ENCODE measurements at places on chromosomes 2 and 18.

DNA sequence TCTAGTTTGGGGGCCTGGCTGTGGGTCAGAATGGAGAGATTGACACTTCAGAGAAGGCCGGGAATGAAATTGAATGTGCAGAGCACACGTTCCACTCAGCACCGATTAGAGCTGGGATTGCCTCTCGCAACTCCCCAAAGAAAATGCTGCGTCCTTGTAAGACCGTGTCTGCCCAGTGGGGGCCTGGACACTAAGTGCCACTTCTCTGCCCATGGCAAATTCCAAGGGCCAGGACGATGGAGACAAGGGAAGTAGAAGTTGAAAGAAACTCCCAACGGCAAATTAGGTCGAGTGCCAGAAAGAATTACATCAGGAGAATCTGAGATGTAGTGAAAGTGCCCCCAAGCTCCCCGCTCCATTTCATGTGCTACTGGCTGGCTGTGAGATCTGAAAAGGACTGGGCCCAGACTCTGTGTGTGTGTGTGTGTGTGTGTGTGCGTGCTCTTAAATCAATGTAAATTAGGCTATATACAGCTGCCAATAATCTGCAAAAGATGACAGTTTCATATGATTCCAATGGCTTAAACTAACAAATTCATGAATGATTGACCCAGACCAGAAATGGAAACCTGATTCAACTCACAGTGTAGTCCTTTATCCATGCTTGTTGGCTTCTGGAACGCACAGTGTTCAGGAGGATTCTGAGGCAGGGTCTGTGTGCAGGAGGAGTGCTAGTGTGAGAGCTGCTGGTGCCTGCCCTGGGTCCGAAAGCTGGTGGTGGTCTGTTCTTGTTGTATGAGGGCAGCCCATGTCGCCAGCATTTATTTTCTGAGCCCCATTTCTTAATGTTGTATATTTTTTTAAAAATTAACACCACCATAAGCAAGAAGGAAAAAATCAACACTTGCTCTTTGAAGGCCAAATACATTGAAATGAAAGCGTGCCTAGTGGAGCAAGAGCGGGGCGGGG lies 234.3 kb downstream of the AGAP1 start:
- no peak for DNase-seq

DNA sequence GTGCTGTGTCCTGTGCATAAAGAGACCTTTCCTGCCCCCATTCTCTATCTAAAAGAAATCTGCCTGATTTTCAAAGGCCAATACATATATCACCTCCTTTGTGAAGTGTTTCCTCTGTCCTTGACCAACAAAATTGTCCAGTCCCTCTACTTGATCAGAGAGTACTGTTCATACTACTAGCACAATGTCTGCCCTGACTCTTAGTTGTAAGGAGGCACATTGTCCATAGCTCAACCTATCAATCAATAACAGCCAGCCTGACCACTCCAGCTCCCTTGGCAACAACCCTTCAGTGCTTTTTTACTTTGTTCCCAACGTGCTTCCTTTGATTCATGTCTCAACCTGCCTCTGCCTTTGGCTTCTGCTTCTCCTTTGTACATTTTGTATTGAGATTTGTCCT lies 398.9 kb downstream of the TRIB2 start:
- no peak for DNase-seq

GRCh38 chr2:85476624-85477023 lies 58.1 kb downstream of the SH2D6 start:
- DNase-seq = no peak

DNA sequence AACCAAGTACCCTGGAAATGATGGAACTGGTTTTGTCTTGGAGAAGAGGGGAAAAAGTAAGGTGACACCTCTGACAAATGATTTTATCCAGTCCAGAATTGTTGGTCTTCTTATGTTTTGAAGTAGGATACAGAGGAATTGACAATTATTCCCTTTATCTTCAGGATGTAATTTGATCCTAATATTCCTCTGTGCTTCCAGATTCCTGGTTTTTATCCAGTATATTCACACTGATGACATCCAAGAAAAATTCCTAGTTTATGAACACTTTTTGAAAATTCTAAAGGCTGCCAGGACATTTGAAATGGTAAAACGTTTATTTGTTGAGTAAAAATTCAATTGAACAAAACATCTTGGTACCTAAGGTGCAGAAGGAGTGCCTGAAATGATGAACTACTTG lies 22.2 kb upstream of the ETAA1 start:
- DNase-seq = no peak

GRCh38 chr2:188078534-188078933 lies 213.1 kb upstream of the GULP1 start:
- no peak for DNase-seq

DNA sequence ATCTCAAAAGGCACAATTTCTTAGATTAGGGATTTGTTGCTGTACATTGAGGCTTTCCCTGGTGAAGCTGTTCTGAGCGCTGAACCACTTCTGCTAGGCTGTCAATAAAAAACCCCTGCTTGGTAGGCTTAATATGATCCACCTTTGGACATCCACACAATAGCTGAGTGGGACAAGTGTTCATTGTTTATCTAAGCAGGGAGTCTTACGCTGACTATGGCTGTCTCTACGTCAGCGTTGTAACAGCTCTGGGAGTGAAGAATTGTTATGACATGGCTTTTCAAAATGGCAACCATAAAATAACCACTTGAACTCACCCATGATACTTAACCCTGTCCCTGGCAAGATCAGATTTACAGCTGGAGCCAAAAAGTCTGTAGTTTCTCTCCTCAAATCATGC lies 111.5 kb upstream of the SULT1C3 start:
- no peak for DNase-seq

DNA sequence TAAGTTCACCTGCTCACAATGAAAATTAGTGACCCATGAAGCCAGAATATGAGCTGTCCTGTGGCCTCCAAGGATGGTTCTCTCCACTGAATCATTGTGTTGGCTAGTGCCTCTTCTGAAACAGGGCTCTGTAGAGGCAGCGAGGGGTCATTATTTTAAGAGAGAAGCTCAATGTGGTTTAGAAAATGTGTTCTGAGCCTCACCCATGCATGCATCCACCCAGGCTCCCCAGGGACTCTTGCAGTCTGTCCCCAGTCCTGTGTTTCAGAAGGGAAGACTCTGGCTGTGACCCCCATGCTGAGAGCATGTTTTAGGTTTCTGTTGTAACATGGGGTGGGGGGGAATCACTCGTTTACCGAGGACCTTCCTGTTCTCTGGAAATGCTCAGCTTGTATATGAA lies 135.2 kb downstream of the RNF144A start:
- no peak for DNase-seq

DNA sequence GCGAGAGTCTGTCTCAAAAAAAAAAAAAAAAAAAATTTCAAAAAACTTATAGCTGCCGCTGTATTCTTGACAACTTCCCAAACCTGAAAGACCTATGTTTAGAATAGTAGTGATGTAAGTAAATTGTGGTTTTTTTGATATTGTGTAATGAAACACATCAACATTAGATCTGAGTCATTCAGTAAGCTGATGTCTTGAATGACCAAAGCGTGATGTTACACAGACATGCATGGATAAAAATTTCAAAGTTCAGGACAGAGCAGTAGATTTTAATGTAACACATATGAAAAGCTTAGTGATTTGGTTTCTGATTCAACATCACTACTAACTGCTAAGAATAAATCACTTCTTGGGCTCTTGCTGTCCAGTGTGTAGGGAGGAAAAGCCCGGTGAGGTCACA lies 69.3 kb upstream of the MEX3C start:
- no peak for DNase-seq

- no peak for DNase-seq
Observed at GRCh38 chr18:12803069-12803936, 80.7 kb downstream of the PTPN2 start.

GRCh38 chr2:17270894-17271293 lies 247.3 kb downstream of the RAD51AP2 start:
- DNase-seq = no peak

DNA sequence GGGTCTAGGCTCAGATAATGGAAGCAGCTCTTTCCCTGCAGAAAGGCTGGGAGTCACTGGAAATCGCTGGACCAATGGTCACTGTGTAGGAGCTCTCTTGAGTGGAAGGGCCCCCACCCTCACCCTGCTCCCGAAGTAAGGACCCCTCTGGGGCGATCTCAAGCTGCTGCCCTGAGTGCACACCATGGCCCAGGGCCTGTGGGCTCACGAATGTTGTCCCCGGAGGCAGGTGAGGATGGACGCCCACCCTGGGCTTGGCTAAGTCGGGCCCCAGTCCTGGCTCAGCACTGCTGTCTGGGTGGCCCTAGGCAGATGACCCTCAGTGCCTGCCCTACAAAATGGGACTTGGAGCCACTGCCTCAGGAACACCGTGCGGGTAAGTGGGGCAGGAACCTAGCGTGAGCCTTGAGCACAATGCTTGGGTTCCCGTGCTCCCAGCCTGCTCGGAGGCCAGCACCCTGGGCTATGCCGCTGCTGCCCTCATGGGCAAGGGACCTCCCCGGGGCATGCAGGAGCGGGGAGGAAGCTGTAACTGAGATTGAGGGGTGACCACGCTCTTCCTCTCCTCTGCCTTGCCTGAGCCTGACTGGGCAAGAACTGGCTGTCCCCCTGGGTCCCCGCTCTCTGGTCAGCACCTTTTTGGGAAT lies 3.7 kb downstream of the D2HGDH start:
- no peak for DNase-seq

- DNase-seq = no peak
Observed at GRCh38 chr2:30287857-30288513, 56.7 kb downstream of the LBH start.

GRCh38 chr18:13624563-13625237 lies 101.7 kb downstream of the FAM210A start:
- DNase-seq = no peak

GRCh38 chr2:208437755-208438154 lies 31.2 kb downstream of the PTH2R start:
- DNase-seq = no peak

GRCh38 chr2:149747456-149747855 lies 159.9 kb upstream of the MMADHC start:
- no peak for DNase-seq

DNA sequence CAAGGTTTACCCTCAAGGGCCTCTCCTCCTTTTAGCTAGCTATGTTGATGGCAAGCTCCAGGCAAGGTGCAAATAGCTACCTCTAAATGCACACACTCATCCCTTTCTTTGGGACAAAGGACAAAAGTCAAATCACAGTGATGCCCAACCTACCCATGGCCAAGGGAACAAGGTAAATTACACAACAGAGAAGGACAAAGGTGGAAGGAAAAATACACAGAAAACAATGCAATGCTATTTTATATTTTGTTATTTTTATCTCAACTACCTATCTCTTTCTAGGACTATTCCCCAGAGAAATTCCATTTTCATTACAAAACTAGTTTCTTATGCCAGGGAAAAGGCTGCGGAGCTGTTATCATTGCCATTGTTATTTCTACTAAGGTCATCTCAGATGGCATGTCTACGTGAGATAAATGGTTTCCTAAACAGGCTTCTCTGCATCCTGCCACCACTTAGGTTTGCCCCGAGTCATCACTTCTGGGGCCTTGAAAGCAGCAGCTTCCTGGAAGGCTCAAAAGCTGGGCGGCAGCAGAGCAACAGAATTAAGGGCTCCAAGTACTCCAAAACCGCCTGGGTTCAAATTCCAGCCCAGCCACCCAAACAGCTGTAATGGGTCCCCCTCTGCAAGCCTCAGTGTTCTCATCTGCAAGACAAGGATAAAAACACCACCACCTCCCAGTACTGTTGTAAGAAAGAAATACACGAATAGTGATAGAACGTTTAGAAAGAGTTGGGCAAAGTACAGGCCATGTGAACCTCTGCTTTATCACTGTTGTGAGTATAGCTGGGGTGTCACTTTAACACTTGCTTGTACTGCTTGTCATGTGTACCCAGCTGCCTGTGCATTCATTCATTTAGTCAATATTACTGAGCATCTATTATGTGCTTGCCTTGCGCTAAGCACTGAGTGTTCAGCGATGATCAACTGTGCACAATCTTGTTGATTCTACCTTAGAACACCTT lies 20.9 kb downstream of the BCL2 start:
- DNase-seq = no peak

DNA sequence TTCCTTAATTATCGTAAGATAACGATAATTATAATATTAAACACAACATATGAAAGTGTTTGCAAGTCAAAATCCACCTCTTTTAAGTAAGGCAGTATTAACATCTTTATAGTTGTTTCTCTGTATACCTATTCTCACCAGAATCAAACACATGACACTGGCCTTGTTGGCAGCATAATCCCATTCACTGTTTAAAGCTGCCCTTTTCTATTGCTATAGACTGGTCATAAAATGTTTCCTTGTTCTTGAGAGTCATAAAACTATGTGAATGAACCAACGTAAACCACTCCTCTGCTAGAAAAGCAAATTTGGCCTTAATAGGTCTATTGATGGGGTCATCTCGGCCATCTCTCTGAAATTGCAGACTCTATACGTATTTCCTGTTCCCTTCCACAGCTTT lies 293.1 kb downstream of the SLC8A1 start:
- DNase-seq = no peak

DNA sequence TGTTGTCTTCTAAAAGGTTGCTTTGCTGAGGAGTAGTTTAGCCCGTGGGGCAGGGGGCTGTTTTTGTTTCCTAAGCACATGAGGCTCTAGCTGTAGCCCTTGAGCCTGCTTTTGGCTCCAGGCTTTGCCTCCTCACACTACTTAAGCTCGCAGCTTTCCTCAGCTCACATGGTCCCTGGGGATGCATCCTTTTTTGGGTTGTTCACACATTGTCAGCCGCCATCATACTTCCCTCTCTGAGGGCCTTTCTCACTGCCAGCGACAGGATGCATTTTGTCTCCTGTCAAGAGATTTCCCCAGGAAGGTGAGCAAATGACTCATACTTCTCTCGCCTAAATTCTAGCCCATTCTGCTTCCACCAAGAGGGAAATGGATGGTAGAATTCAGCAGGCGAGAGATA lies 279.5 kb upstream of the PKDCC start:
- DNase-seq = peak; percentile 38

- no peak for DNase-seq
Observed at GRCh38 chr2:136448986-136449780, 316.2 kb upstream of the THSD7B start.

DNA sequence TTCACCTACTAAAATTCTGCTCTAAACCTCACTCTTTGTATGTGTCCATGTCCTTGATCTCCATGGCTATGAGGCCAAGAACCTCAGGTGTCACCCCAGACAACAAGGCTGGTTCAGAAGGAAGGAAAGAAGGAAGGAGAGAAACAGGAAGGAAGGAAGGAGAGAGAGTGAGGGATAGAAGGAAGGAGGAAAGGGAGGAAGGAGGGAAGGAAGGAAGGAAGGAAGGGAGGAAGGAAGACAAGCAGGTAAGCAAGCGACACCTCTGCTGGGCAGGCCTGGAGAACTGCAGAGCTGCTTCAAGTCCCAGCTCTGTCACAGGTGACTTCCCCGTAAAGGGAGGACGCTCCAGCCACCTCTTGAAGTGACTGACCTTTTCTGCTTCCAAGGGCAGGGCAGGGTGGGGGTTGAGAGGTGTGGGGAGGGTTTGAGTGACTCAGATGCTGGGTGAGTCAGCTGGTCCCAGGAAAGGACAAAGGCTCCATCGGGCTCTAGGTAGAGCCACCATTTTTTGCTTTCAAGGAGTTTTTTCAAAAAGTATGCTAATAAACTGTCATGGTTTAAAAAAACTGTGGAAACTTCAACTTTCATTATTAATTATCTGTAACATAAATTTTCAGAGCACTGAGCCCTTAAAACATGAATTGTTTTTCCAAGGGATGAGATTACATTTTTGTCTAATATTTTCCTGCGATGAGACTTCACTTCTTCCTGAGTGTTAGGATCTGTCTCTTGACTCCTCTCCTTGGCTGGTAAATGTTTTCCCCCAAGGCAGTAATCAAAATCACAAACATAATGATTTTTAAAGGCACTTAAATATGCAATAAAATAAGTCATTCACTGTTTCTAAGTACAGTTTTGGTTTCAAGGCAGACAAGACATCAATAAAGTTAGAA lies 90.1 kb upstream of the L3MBTL4 start:
- no peak for DNase-seq
